ENCODE measurements at places on chromosomes 16 and 17.

DNA sequence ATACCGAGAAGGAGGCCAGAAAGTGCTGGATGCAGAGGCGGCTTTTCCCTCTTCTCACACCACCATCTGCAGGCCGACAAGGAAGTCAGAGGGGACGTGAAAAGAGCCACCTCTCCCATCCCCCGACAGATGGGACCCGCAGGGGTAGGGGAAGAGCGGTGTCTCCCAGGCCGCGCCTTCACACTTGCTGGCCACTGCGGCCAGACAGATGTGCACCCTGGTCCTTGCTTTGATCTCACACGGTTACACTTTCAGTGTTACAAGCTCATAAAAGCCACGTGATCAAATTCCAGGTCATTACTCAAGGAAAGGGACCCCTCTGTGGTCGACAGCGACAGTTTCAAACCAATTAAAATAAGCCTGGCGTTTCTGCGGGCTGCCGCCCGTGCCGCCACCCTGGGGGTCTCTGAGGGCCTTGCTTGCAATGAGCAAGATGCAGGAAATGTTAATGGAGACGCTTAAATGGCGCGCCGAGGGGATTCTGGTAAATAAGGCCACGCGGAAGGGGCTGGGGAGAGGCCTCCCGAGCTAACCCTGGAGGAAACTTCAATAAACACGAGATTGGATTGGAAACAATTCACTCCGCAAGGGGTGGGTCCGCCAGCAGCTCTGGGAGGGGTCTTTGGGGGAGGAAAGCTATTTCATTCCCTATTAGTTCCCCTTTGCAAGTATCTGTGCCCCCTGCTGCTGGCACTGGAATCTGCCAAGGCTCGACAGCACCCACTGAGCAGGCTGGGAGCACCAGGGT is 240.9 kb downstream of the ENGASE start:
- no peak for DNase-seq

DNA sequence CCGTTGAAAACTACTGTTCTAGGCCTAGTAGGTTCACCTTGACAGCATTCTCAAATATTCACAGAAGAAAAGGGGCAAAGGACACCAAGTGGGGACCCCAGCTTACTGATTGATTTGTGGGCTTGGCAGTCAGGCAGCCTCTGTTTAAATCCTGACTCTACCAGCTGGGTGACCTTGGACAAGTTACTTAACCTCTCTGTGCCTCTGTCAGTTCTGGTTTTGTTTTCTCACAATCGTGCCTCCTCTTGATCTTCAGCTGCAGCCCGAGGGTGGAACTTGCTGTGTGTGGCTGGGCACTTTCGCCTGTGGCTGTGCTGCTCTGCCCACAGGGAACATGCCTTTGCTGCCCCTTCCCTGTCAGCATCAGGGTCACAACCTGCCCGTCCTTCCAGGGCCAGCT is 17.8 kb downstream of the RAP1GAP2 start:
- DNase-seq = no peak

GRCh38 chr17:40315678-40316570 is 6.9 kb downstream of the RARA start:
- no peak for DNase-seq

GRCh38 chr17:60159479-60159866 is 9.7 kb downstream of the CA4 start:
- DNase-seq = no peak

- DNase-seq = no peak
These were observed 17.7 kb upstream of the SALL1 start for GRCh38 chr16:51168755-51169154.

Measured in GM18507 (cell line).